ENCODE measurements at places on chromosomes 6 and 20. TPM values are rescaled to one million over a fixed set of nuclear protein-coding genes. Genes with fewer than 3 reads are reported as not detected.
A peak's percentile ranks its signal among the peaks of the same experiment; 100 is the strongest.

Gene SLC35D3
- total RNA-seq = 0.07 TPM

Gene PACSIN1
- not detected for total RNA-seq

Gene CCN6
- total RNA-seq = not detected

Gene MCM8
- 29.0 TPM for total RNA-seq

Gene BPIFB2
- not detected for total RNA-seq

Gene C4A
- not detected for total RNA-seq

- peak; percentile 40 for DNase-seq
These were observed 90.9 kb upstream of the GRIK2 start for GRCh38 chr6:101302593-101302992.

GRCh38 chr6:73798592-73798991 lies 102.6 kb downstream of the CD109 start:
- DNase-seq = peak; percentile 85

DNA sequence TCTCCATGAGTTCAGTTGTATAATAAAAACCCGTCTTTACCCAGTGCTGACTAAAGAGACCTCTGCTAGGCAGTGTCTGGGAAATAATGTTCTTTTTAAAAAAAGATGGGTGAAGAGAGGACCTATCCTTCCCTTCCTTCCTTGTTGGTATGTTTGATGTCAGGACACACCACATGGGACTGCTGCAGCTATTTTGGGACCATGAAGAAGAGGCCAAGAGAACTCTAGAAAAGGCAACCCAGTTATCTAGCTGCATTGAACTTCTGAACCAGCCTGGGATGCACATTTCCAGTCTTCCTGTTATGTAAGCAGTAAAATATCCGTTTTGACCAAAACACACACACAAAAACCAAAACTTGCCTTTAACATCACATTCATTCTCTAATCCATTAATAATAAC lies 77.3 kb downstream of the RFX6 start:
- DNase-seq = no peak

DNA sequence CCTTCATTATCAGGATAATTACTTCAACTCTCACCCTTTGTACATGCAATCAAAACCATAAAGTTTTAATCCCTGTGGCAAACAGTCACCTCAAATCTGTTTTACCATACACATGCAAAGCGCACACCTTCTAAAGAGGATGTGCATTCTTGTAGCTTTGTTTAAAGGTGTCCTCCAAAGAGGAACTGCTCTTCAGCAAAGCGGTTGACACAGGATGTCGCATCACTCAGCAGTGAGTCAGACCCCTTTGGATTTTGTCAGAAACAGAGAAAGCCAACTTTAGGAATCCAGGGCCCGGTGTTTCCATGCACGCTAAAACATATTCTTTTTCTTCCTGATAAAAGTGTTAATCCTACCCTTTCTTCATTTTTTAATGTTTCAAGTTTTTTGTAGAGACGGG lies 268.3 kb upstream of the ARID1B start:
- peak; percentile 15 for DNase-seq

DNA sequence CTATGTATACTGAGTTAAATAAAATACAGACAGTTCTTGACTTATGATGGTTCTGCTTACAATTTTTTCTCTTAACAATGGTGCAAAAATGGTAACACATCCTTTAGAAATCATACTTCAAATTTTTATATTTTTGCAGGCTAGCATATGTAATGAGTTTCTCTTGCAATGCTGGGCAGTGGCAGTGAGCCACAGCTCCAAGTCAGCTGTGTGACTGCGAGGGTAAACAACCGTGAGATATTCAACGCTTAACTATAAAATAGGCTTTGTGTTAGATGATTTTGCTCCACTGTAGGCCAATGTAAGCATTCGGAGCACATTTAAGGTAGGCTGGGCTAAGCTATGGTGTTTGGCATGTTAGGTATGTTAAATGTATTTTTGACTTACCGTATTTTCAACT lies 136.1 kb downstream of the PLCB4 start:
- no peak for DNase-seq

DNA sequence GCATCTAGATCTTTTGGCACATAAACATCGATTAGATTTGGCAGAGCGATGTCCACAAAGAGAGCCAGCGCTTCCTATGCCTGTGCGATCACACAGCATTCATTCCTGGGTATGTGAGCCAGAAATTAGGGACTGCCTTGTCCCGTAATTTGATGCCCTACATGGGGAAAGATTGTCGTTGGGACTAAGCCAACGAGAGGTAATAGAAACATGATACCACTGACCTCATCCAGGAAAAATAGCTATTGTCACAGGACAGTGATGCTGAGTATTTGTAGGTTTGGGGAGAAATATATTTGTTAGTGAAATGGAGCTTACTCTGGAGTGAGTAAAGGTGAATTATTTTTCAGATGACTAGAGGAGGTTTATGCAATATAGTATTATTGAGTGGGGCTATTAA lies 154.0 kb downstream of the TSHZ2 start:
- peak; percentile 2 for DNase-seq

DNA sequence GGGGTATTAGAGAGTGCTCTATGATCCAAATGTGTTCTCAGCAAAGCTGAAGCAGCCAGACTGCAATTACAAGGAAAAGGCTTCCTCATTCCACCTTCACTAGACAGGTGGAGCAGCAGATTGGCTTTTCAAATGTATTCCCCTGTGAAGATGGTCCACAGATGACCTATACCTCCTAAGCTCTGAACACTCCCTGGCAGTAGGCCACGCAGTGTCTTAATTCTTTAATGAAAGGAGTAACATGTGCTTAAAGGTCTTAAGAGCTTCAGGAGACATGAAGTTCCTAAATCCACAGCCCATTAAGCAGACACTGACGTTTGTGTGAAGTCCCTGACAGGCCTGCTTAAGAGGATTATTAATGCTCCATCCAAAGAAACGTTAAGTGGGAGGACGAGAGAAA lies 138.9 kb upstream of the NUP153 start:
- DNase-seq = no peak

GRCh38 chr20:31517373-31517772 lies 3.1 kb downstream of the HM13 start:
- peak; percentile 59 for DNase-seq

DNA sequence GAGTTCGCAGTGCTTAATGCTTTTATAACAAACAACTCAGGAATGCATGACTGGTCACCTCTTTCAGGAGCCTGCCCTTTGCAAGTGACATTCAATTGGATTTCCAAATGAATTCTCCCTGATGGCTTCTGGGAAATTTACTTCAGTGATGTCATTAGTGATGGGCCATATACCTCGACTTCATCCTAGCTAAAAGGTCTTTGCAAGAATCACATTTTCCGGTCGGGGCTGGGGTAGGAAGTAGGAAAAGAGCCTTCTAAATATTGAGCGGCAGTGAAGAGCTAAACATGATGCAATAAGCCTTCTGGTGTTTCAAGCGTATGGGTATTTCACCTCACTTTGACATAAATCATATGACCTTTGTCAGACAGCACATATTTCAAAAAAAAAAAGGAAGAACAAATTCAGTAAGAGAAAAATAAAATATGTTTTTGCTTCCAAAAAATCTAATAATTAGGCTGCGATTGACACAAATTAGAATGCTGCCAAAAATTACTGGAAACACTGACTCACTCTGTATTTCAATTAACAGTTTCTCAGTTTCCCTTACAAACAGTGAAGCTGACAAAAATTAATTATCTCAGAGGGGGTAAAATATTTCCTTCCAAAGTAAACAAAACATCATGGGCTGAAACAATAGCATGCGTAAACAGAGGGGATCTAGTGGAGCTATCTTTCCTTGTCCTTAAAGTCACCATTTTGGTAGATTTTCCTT lies 39.8 kb downstream of the ADTRP start:
- DNase-seq = no peak

- DNase-seq = peak; percentile 34
These were observed 29.3 kb upstream of the EMILIN3 start for GRCh38 chr20:41395667-41396664.

DNA sequence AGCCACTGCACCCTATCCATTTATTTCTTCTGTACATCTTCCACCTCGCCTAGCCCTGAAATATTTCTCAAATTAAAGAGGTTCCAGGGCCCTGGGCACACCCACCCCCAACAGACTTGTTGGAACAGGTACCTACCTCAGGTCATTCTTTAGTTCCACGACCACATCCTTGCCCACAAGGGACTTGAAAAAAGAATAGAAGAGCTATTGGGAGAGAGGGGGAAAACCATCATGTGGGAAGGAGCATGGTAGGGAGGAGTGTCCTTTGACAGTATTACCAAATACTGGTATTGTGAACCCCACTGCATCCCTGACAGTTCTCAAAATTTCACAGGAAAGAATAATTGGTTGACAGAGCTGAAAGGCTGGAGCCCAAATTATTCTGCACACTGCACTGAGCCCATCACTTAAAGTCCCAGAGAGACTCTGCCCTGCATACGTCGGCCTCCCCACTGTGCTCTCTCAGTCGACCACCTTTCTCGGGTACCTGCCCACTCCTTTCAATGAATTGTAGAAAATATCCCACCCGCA lies 762 bp downstream of the LSM2 start:
- no peak for DNase-seq

DNA sequence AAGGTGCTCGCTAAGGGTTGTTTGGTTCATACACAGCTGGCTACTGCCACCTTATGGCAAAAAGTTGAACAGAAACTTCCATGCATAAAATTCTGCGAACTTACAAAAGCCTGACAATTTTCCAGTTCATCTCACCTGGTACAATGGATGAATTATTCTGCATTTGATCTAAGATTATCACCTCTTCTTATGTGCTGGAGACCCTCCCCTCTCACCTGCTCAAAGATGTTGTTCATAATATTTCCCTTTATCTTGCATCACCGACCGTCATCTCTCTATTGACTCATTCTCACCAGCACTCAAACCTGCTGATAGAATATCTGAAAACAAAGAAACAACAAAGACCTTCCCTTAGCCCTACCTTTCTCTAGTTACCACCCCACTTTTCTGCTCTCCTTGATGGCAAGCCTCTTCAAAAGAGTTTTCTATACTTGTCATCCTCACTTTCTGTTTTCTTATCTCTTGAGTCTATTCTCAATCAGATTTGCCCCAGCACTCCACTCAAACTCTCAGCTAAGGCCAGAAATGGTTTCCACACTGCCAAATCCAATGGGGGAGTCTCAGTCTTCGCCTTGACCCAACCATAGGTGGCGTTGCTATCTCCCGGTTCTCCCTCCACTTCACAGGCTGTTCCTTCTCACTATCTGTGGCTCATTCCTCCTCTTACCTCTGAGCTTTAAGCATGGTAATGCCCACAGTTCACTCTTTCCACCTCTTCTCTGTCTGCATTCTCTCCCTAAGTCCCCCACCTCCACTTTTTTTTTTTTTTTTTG lies 25.8 kb downstream of the SNRNP48 start:
- peak; percentile 56 for DNase-seq

Data from HT1080 (cell line).